Nucleus accumbens (tissue), 56 donors: ENCODE measurements at places on chromosomes 5 and 9.

DNA sequence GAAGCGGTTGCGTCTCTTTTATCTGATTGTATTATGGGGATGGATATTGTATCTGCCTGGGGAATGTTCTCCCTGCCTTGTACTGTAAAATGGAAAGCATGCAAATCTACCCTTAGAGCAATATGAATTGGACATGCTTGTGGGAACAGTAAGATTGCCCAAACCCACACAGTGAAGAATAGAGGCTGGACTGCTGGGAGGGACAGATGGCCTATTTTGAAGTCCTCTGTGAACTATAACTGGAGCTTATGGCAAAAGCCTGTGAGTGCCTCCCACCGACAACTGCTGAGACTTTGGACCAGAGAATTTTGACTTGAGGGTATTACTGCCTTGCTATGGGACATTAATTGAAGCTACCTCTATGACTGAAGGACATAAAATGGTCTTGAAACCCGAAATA lies 168.9 kb downstream of the ERCC6L2 start:
- DNase-seq: no peak

DNA sequence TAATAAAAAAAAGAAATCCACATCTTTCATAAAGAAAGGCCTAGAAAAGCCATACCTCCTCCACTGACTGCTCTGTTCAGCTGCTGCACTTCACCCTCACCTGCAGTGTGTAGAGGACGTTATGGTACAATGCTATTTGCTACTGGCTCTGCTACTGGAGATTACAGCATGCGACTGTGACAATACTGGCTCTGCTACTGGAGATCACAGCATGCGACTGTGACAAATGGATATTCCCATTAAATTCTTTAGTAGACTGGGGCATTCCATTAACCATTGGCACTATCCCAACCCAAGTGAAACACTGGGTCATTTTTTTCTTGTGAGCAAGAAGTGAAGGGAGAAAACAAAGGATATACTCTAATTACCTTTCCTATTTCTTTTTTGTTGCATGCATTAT lies 1063.5 kb upstream of the DMAC1 start:
- no peak for DNase-seq

DNA sequence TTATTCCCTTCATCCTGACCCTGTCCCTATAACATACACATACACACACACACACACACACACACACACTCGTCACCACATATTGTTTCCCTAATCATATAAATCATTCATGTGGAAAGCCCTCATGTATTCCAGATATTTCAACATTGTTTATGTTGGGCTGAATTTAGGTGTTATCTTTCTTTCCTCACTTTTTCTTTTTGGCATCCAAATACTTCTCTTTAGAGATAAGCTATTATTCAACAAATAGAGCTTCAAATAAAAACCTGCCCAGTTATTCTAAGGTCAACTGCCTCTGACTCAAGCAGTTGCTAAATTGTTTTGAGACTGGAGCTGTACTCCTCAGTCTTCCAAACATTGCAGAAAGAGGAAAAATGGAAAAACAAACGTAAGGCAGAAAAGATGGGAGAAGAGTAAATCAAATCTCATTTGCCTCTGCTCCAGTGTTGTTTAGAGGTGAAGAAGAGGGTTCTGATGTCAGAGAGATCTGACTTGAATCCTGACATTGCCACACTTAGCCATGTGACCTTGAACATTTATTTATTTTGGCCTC lies 215.7 kb downstream of the GAS1 start:
- DNase-seq: no peak

GRCh38 chr5:60802226-60802625 lies 41.8 kb downstream of the ELOVL7 start:
- no peak for DNase-seq

DNA sequence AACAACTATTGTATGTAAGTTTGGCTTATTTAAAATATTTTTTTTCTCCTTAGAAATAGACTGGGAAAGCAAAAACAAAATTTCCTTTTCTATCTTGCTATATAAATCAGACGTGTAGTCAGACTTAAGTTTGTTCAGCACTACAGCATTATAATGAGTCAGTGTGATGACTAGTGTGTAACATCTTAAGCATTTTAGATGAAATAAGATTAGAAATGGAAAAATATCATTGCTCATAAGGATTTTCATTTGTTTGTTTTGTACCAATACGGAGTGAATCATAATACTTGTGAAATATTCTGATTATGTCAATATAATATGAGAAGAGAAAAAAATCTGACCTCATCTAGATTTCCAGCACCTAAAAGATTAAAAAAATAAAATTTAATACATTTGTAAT lies 64.7 kb upstream of the RICTOR start:
- no peak for DNase-seq

DNA sequence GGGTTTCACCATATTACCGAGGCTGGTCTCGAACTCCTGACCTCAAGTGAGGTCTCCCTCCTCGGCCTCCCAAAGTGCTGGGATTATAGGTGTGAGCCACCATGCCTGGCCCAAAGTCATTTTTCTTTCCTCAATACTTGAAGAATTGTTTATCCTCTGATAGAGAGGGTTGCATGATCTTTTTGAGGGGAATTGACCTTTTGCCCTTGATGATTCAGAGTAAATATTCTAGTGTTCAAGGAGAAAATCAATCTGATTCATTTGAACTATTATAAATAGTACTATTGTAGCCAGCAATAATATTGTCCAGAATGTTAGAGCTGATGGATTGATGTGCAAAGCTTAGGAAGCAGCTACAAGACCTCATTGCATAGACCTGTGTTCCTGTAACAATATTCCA lies 47.1 kb downstream of the UGCG start:
- DNase-seq: no peak

DNA sequence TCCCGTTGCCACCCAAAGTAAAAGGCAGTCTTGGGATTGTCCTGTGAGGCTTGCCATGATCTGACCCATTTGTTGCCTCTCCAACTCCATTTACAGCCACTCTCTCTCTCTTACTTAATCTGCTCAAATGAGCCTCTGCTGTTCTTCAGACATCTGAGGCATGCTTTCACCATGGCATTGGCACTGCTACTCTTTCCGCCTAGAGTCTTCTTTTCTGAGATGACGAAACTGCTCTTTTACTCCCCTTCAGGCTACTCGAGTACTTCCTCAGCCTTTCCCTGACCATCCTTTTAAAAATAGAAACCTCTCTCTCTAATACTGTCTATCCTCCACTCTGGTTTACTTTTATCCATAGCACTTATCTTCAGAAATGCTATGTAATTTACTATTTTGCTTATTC lies 9.0 kb downstream of the FOCAD start:
- DNase-seq: no peak

DNA sequence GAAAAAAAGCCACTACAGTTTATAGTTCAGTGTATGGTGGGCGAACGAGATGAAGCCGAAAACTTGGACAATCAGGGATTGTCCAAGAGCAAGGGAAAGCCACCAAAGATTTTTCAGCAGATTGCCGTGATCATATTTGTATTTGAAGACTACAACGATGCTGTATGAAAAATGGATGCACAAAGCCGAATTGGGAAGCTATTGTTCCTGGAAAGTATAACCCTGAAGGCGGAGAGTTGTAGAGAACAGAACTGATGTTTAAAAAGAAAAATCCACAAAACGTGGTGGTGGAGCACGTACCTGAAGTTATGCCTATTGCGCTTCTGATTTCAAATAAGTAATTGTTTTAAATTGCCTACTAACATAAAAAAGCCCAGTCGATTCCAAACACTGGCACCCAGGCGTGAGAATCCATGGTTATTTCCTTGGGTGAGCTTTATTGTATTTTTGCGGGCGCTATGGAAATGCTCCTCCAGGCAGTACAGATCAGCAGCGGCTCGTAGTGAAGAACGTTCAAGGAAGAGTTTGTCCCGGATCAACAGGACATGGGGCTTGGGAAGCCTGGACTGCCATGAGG lies 772 bp upstream of the TARS1 start:
- no peak for DNase-seq
